CD4-positive, alpha-beta T cell treated with Interferon gamma for 1 hour (primary cell): ENCODE measurements at places on chromosomes 3 and 15.
A peak's percentile ranks its signal among the peaks of the same experiment; 100 is the strongest.

- DNase-seq: no peak
Measured at GRCh38 chr3:58621086-58621830, 44.1 kb upstream of the FAM107A start.

DNA sequence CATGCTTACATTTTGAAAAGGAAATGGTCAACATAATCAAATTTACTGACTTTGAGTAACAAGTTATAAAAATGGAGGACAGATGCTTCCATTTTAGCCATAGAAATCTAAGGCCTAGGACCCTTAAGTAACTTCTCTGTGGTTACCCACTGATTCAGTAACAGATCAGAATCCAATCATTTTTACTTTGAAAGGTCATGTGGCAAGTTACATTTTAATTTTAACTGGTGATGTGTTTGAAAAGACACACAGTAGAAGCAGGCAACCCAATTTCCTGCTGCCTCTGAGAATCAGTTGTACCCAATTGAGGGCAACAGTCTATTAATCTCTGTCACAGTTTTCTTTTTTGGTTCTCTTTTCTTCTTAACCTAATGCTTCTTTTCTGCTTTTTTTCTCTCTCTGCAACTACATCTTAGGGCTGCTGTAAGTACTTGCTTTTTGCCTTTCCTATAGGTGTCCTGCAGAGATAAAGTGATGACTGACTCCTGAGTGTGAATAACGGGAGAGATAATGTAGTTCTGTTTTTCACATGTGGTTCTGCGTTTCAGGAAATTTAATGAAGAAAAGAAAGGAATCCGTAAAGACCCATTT, 3.3 kb downstream of the ZWILCH start:
- no peak for DNase-seq

GRCh38 chr15:55250392-55250791, 39.2 kb downstream of the RAB27A start:
- peak; percentile 26 for DNase-seq

DNA sequence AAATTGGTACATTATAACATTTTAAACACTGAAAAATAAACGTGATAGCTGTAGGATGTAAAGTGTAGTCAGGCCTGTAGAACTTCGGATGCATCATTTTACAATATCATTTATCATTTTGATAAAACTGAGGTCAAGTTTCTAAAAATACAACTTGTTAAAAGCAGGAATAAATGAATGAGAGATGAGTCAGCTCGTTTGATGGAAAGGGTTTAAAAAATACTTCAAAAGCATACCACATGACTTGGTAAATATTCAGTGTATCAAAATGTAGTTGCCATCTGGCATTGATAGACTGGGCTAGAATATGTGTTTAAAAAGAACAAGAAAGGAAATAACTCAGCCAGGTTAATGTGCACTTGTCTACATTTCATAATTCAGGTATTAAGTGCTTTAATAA, 357.0 kb downstream of the TIGIT start:
- no peak for DNase-seq

GRCh38 chr3:183954875-183955274, 62.8 kb downstream of the ABCC5 start:
- no peak for DNase-seq

- DNase-seq: no peak
Measured at GRCh38 chr15:62899090-62899493, 143.5 kb upstream of the TPM1 start.

DNA sequence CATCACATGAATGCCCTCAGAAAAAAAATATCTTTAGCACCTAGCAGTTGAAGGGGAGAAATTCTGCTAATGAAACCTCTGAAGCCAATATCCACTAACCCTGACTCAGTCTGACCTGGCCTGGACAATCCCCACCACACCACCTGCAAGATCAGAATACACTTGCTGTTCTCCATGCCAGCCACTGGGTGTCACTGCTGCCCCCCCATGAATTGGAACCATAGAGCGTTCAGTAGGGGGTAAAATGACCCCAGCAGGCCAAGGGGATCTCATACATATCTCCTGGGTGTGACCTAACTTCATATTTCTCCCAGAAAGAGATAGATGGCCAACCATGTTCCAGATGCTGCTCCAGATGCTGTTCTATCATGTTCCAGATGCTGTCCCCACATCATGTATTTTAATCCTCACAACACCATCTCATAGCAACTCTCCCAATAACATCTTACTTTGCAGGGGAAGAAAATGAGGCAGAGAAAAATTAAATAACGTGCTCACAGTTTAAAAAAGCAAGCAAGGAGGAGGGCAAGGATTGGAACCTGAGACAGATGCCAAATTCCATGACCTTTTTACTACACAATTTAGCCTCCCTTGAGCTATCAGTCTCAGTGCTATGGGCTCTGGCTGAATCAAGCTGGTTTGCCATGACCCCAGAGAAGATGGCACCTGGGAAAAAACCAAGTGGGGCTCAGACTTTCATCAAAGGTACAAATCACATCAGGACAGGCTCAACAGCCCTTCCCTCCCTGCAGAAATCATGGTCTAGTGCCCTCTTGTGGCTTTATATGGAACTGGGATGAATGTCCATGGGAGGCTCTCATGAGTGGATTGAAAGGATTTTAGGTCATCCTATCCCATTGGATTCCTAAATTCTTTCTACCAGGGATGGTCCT, 12.4 kb downstream of the NTRK3 start:
- no peak for DNase-seq

DNA sequence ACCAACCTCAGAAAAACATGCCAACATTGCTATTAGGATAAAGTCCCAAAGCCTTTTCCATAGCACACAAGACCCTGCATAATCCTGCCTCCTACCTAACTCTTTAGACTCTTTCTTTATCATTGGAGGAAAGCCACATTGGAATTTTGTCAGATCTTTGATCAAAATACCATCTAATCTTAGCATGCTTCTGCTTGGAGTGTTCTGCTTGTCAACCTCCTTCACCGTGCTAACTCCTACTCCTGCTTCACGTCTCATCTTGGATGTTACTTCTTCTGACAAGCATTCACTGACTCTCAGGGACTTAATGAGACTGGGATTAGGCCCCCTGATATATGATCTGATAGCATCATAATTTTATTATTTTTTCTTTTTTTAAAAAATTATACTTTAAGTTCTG, 7.4 kb upstream of the GLCE start:
- DNase-seq: no peak

GRCh38 chr3:31093606-31094005, 199.1 kb upstream of the GADL1 start:
- no peak for DNase-seq

GRCh38 chr3:7964899-7965298, 536.7 kb upstream of the LMCD1 start:
- DNase-seq: no peak
